ENCODE measurements at places on chromosomes 4 and X. TPM values are rescaled to one million over a fixed set of nuclear protein-coding genes. Genes with fewer than 3 reads are reported as not detected.

DNA sequence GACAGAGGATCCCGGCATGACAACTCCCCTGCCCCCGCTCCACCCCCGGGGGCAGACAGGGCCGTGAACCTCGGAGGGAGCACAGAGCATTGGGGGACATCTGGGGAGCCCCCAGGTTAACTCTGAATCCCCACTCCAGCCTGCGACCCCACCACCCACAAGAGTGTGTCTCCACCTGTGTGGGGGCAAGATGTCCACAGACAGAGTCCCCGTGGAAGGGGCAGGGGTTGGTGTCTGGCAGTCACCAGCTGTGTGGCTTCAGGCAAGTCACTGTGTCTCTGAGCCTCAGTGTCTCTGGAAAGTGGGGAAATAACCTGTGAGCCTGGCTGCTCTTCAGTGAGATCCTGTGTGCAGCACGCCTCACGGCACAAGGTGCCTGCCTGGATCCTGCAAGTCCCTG is 239.0 kb downstream of the AFAP1 start:
- DNase-seq = no peak

DNA sequence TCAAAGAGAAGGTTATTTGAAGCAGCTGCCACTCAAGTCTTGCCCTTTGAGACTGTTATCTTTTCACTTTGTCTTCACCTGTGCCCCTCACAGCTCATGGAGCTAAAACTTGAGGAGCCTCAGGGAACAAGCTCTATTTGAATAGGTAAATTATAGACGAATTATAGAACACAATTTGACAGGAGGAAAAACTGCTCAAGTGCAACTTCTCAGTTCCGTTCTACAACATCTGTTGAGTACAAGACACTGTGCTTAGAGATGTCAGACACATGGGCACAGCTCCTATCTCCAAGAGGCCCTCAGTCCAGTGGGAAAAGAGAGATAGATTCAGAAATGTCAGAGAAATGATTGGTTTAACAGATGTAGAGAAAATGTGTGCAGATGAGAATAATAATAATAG is 5.1 kb downstream of the PPP1R2C start:
- no peak for DNase-seq

GRCh38 chr4:80043541-80043940 is 29.5 kb downstream of the ANTXR2 start:
- peak; percentile 40 for DNase-seq

DNA sequence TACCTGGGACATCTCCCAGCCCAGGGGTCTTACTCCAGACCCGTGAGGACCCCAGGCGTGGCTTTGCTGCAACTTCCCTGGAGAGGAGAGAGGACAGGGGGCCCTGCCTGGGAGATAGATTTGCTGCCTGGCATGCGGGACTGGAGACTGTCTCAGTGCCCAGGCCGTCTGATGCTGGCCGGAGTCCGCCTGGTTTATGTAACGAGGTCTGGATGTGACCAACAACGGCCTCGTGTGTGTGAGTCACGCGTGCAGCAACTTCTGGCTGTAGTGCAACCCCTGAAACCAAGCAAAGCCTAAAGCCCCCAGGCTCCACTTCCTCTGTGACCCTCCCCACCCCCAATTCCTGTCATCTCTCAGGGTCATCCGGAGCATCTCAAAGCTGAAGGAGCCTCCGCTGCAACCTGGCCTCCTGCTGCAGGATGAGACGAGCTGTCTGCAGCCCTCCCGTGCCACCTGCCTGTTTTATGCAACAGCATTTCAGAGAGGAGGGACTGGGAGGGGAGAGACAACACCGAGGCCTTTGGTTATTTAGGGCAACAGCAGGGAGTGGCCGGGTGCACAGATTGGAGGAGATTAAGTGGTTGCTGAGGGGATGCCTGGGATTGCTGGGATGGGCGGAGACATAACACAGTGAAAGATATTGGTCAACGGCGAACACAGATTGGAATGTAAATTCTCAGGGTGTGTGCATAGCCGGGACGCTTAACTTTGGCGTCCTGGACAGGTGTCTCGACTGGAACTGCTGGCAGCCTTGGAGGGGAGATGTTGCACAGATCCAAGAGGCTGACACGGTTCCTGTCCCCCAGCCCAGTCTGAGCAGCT is 16.0 kb downstream of the XG start:
- no peak for DNase-seq

DNA sequence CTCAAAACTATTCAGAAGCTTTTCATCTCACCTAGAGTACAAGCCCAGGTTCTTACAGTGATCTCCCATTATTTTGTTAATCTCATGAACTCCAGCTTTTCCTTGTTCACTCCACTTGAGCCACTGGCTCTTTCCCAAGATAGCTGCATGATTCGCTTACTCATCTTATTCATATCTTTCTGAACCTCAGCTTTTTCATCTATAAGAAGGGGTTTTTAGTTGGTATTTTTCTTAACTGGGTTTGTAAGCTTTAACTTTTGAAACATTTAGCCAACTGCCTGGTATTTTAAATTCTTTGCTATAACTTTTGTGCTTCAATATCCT is 24.0 kb downstream of the GIMD1 start:
- DNase-seq = no peak

SEPSECS gene
- polyA plus RNA-seq = 21.4 TPM

DNA sequence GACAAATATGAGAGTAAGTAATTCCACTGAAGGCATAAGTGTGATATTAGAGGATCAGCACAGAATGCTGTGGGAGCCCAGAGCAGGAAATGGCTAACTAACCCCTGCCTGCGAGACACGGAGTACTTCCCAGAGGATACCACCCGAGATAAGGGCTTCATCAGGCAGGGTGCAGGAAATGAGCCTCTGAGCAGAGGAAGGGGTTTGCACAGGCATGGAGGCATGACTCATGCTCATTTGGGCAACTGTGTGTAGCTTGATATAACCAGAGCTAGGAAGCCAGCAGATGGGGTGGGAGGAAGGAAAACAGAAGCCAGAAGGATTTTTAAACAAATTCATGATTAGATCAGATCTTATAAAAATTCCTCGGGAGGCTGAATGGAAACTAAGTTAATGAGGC is 70.0 kb upstream of the TSPAN5 start:
- DNase-seq = no peak

CHRDL1 gene
- 10.5 TPM for polyA plus RNA-seq

- DNase-seq = peak; percentile 29
These were observed 670.3 kb upstream of the FAM241A start for GRCh38 chr4:111475001-111475400.

VCX3B gene
- 0.43 TPM for polyA plus RNA-seq

MTMR8 gene
- polyA plus RNA-seq = 1.7 TPM

DNA sequence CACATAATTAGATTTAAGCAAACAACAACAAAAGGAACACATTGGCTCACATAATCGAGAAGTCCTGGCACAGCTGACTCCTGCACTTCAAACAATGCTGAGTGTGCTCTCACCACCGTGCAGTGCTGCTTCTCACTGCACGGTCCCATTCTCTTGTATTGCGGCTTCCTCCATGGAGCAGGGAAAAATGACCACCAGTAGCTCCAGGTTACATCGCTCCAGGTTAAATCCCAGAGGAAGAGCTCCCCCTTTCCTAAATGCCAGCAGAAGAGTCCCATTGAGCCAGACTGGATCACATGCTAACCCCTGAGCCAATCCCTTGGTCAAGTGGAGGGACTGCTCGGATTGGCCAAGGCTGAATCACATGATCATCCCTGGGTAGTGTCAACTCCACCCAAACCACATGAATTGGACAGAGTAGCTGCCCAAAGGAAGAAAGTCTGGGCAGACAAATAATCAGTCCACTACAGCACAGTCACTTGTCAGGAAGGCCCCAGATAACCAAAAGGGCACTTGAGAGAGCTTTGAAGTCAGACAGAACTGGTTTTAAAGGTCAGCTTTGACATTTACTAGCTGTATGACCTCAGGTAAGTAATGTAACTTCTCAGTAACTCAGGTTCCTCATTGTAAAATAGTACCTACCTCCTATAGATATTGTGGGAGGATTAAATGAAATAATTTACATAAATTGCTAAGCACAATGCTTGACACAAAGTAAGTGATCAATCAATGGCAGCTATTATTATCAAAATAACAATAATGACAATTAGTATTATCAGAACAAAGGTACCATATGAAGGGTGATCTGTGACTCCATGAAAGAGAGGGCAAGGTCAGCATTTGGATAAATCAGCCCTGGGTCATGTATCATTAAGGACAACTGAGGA is 14.3 kb downstream of the TEC start:
- no peak for DNase-seq

All from renal pelvis (tissue), 12 donors.